ENCODE measurements at places on chromosomes 11 and 22.

- no peak overlapping the region for H3K27ac ChIP-seq
- H3K36me3 ChIP-seq, result peaks cover 13% of the 10 kb centered on the region
- H3K4me3 ChIP-seq, result no peak overlapping the region
- H3K27me3 ChIP-seq, result no peaks in the 10 kb centered on the region
- no peak for DNase-seq
Measured at GRCh38 chr11:68525930-68526329, 65.4 kb downstream of the PPP6R3 start.

DNA sequence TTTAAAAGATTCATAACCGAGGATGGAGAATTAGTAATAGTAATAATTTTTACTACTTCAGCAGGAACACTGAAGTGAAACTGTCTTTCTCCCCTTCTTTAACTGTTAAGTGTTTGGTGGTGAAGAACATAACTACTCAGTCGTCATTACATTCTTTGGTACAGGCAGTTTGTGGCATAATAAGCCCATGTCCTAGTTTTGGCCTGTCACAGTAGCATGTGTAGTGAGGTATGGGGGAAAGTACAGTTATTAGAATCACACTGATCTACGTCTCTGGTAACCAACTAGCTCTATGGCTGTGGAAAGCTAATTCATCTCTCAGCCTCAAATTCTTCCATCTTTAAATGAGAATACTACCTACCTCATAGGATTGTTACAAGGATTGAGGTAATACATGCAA, 71.8 kb downstream of the RBFOX2 start:
- no peak overlapping the region for H3K27ac ChIP-seq
- no peak overlapping the region for H3K4me3 ChIP-seq
- no peaks in the 10 kb centered on the region for H3K27me3 ChIP-seq
- H3K4me1 ChIP-seq, result peaks cover 28% of the 10 kb centered on the region
- H3K36me3 ChIP-seq, result no peaks in the 10 kb centered on the region

DNA sequence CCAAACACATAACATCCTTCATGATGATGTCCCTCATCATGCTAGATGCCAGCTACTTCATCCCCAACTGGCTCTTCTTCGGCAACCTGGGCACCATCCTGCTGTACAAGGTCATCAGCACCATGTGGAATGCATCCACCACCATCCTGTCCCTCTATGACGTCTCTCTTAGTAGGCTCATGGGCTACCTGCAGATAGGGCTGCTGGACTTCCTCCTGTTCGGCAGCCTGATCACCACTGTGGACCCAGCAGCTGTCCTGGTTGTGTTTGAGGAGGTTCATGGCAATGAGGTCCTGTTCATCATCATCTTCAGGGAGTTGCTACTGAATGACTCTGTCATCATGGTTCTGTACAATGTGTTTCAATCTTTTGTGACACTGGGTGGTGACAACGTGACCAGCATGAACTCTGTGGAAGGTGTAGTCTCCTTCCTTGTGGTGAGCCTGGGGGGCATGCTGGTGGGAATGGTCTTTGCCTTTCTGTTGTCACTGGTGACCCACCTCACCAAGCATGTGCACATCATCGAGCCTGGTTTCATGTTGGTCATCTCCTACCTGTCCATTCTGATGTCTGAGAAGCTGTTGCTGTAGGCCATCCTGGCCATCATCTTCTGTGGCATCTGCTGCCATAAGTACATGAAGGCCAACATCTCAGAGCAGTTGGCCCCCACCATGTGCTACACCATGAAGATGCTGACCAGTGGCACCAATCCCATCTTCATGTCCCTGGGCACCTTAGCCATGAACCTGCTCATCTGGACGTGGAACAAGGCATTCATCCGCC, 120.7 kb upstream of the SERPIND1 start:
- no peaks in the 10 kb centered on the region for H3K4me1 ChIP-seq
- H3K36me3 ChIP-seq, result no peaks in the 10 kb centered on the region
- H3K4me3 ChIP-seq, result no peak overlapping the region

GRCh38 chr11:59756558-59756840, 1.3 kb downstream of the STX3 start:
- DNase-seq, result no peak

- H3K27ac ChIP-seq, result no peak overlapping the region
- DNase-seq, result no peak
- peaks cover 7% of the 10 kb centered on the region for H3K4me1 ChIP-seq
Measured at GRCh38 chr11:116478669-116479668, 293.8 kb downstream of the BUD13 start.

DNA sequence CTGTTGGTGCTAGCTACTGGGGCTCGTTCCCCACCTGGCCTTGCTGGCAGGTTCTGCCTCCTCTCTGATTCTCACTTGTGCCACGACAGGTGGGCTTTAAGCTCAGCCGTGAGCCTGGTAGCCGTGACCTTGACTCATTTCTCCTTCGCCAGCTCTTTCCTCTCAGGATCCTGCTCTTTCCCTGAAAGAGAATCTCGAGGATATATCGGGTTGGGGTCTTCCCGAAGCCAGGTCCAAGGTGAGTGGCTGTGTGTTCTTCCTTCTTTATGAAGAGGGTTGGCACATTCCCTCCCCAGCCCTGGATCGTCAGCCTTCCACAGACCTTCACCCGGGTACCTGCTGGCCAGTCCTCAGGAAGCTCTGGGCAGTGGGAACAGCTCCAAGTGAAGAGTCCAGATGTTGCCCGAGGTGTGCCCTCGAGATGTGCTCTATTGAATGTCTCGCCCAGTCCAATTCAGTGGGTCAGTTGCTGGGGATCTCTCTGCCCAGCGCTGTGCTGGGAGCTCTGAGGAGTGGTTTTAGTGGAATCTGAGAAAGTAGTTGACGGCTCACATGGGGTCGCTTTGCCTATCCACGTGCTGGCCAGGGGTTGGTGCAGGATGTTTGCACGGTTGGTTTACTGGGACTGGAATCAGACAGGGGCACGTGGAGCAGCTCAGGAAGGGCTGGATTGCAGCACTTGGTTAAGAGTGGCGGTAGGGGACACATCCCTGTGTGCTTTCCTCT, 1.4 kb downstream of the ZNF74 start:
- no peaks in the 10 kb centered on the region for H3K27me3 ChIP-seq
- no peak for DNase-seq
- H3K27ac ChIP-seq, result no peak overlapping the region
- peak overlapping the region; percentile 94 for H3K4me3 ChIP-seq
- peaks cover 19% of the 10 kb centered on the region for H3K4me1 ChIP-seq
- H3K36me3 ChIP-seq, result no peaks in the 10 kb centered on the region

DNA sequence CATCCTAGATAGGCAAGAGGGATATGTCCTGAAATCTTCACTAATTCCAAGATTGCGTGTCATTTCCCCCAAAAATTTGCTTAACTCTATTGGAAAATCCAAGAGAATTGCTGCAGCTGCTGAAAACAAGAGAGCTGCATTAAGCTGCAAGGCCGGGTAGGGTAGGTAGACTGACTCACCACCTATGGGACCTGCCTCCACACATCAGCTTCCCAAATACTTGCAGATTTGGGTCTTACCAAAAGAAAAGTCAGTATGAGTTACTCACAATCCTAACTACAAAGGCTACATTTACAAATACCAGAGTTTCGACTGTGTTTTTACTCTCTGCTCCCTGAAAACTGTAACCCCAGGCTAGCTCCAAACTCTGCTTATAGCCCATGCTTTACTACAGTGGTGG, 142.5 kb upstream of the TEAD1 start:
- no peak overlapping the region for H3K27ac ChIP-seq

- H3K27me3 ChIP-seq, result no peaks in the 10 kb centered on the region
- no peak for DNase-seq
- peaks cover 3% of the 10 kb centered on the region for H3K4me1 ChIP-seq
- no peak overlapping the region for H3K27ac ChIP-seq
Measured at GRCh38 chr22:43207849-43208702, 21.1 kb upstream of the TTLL12 start.

DNA sequence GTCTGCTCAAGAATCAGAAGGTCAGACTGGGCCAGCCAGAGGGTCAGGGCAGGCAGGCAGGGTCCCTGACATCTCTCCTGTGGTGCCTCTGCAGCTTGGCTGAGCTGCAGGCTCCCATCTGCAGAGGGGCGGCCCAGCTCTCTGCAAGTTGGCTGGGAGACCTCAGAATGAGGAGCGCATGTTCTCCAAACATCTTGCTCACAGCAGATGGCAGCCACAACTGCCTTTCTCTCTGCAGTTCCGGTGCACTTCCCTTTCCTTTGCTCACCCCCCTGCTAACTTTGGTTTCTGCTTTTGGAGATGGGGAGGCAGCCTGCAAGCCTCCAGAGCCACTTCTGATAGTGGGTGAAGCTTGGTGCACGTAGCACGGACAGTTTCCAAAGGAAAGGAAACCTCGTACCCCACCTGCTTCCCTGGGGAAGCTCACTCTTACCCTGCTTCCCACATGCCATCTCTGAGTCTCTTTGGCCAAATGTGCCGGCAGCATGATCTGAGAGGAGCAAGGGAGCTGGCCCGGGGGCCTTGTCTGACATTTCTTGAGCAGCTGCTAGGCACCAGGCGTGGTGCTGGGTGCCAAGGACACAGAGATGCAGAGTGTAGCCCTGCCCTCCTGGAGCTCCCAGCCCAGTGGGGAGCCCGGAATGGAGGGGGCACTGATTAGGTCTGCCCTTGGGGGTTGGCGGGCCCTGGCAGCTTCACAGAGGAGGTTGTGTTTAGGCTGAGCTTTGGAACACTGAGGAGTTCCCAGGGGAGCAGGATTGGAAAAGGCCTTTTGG, 18.2 kb downstream of the DAGLA start:
- H3K4me3 ChIP-seq, result no peak overlapping the region
- no peak for DNase-seq
- H3K27ac ChIP-seq, result no peak overlapping the region
- H3K4me1 ChIP-seq, result peaks cover 28% of the 10 kb centered on the region
- no peaks in the 10 kb centered on the region for H3K36me3 ChIP-seq

- peak; percentile 92 for DNase-seq
- no peak overlapping the region for H3K27ac ChIP-seq
- no peaks in the 10 kb centered on the region for H3K27me3 ChIP-seq
- H3K4me3 ChIP-seq, result peak overlapping the region; percentile 55
- no peaks in the 10 kb centered on the region for H3K4me1 ChIP-seq
Measured at GRCh38 chr22:36977947-36978660, 41.1 kb downstream of the TST start.

GRCh38 chr11:69707176-69707575, 3.4 kb upstream of the FGF19 start:
- H3K36me3 ChIP-seq, result no peaks in the 10 kb centered on the region
- 0 out of 2 replicates have a peak overlapping the region, but pooled peaks have one; percentile 85 for H3K4me3 ChIP-seq
- peaks cover 54% of the 10 kb centered on the region for H3K4me1 ChIP-seq
- H3K27ac ChIP-seq, result no peak overlapping the region
